AG20443 (cell line): ENCODE measurements at places on chromosomes 12 and 14.
A peak's percentile ranks its signal among the peaks of the same experiment; 100 is the strongest.

GRCh38 chr14:65208548-65208947, 106.2 kb upstream of the MAX start:
- no peak for DNase-seq

GRCh38 chr12:105740369-105740768, 398.4 kb downstream of the NUAK1 start:
- no peak for DNase-seq

DNA sequence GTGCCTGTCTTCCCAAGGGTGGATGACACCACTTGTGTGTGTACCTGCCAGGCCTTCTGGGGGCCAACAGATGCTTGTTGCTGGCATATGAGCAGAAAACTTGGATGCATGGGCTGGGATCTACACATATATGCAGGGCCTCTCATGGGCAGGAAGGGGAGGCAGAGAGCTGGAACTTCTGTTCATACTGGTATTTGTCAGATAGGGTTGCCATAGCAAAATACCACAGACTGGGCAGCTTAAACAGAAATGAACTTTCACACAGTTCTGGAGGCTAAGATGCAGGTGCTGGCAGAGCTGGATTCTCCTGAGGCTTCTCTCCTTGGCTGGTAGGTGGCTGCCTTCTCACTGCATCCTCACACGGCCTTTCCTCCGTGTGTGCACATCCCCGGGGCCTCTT, 121.8 kb downstream of the SUDS3 start:
- no peak for DNase-seq

DNA sequence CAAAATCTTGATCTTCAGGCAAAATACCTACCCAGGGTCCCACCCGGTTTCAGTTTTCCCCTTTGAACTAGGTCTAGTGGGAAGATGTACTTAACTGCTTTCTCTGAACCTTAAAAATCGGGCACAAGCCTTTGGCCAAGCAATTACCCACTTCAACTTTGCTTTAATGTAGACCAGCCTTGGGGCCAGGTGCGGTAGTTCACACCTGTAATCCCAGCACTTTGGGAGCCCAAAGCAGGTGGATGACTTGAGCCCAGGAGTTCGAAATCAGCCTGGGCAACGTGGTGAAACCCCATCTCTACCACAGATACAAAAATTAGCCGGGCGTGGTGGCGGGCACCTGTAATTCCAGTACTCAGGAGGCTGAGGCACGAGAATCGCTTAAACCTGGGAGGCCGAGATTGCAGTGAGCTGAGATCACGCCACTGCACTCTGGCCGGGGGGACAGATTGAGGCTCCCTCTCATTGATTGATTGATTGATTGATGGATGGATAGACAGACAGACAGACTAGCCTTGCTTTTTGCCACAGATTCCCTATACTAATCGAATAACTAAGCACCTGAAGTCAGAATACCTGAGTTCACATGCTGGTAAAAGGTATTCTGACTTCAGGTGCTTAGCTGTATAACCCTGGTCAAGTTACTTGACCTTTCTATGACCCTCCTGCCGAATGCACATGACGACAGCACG, 1.9 kb downstream of the CLIP1 start:
- DNase-seq, result no peak

GRCh38 chr12:54358191-54358944, 5.9 kb downstream of the GPR84 start:
- DNase-seq, result peak; percentile 42

DNA sequence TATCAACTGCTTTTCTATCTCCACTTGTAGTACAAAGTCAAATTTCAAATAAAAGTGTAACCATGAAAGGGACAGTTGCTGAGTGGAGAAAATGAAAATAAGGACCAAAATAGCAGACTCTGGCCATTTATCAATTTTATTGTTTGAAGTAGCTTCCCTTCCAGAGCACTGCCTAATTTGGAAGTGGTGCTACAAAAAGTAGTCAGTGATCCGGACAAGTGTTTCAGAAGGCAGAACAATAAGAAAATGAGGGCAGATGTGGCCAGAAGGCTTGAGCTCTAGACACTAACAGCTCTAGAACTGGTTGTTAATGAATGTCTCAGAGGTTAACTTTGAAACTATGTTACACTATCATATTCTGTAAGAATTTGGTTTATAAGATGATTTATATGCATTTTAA, 48.9 kb downstream of the ABCC9 start:
- no peak for DNase-seq

- DNase-seq, result peak; percentile 85
Measured at GRCh38 chr12:95942524-95943329, at the start of gene CCDC38. Gene CCDC38 (minus strand): TSS chr12:95942614. CDS start chr12:95936509, 6,105 bp downstream.

DNA sequence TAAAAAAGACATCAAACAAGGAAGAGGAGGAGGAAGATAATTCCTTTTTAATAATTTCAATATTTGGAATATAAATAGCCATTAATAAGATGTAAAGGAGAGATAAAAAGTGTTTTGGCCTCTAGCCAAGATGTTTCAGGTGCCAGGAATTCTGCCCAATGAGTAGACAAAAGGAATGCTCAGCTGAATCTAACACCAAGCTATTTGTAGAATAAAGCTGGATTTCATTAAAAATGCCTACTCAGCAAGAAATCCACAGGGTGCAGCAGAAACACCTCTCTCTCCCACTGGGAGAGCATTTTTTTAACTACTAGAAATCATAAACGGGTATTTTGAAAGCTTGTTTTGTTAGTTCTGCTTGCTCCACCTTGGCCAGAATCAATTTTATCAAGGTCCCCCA, 4.1 kb upstream of the STAB2 start:
- DNase-seq, result no peak

GRCh38 chr12:17357396-17357795, 732.6 kb downstream of the RERGL start:
- no peak for DNase-seq

DNA sequence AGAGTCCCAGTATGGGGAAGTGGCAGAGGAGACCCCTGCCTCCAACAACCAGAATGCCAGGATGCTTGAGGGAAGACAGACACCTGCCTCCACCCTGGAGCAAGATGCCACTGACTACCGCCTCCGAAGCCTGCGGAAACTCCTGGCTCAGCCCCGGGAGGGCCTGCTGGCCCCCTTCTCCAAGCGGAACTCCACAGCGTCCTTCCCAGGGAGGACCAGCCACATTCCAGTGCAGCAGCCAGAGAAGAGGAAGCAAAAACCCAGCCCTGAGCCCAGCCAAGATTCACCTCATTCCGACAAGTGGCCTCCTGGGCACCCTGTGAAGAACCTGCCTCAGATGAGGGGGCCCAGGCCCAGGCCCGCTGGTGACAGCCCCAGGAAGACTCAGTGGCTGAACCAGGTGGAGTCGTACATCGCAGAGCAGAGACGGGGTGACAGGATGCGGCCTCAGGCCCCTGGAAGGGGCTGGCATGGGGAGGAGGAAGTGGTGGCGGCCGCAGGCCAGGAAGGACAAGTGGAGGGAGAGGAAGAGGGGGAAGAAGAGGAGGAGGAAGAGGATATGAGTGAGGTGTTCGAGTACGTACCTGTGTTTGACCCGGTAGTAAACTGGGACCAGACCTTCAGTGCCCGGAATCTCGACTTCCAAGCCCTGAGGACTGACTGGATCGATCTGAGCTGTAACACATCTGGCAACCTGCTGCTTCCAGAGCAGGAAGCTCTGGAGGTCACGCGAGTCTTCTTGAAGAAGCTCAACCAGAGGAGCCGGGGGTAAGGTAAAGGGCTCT, 93.7 kb downstream of the B4GALNT3 start:
- DNase-seq, result no peak
